ENCODE measurements at places on chromosomes 3 and 15.
A peak's percentile ranks its signal among the peaks of the same experiment; 100 is the strongest.

DNA sequence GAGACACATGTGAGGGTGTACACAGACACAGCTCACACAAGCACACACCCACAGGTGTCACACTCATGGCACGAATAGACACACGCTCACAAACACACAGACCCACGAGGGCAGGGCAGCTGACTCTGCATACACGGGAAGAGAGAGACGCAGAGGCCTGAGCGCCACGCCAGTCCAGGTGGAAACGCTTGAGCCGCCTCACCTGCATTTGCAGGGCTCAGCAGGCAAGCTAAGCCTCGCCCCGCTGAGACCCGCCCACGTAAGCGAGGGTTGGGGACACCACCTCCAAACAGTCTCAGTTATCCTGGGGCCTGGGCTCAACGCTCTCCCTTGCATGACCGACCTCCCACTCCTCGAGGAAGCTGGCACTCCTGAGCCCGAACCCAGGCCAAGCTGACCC, 73.2 kb downstream of the TLE3 start:
- no peak for DNase-seq

GRCh38 chr3:171163101-171164066, 136.9 kb upstream of the SLC2A2 start:
- no peak for DNase-seq

GRCh38 chr3:134796281-134797056, 1.4 kb downstream of the EPHB1 start:
- no peak for DNase-seq

DNA sequence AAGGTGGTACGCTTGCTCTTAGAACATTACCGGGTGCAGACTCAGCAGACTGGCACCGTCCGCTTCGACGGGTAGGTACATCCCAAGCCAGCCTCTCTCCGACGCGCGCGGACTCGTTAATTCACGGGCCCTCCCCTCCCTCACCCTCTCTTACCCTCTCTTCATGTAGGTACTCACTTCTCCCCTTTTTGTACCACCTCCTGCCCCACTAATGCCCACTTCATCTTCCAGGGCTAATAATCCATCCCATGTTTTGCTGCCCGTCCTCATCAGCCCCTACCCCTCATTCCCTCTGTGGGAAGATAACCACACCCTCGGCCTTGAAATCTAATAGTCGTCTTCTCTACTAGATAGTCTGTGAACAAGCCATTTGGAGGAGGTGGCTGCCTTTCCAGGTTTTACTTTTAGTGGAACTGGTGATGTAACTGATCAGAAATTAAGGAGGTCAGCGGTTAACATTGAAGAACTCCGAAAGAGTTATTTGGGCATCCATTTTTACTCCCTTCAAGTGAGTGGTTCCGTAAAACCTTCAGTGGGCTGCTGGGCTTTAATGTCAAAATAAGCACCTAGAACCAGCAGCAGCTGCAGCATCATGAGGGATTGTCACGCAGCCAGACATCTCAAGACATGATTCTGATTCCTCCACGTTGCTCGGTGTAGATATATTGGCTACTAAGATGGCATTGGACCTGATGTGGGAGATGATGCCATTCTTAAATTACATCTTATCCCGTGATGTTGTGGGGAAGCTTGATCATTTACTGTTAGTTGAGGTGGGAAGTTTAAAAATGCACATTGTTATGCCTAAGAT, 1.3 kb downstream of the FEM1B start:
- no peak for DNase-seq

DNA sequence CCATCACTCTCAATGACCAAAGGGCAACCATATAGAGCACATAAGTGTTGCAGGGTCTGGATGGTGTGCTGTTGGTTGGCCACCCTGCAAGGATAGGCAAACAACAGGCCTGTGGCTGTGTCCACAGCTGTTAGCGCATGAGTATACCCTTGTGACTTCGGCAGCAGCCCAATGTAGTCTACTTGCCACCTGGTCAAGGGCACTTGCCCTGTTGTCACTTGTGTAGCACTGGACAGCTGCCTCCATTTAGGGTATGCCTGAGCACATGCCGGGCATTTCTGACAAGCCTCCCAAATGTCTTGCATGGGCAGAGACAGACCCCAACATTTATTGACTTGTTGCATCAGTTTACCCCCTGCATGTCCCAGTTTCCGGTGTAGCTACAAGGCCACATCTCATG, 12.8 kb downstream of the CCRL2 start:
- DNase-seq, result no peak

DNA sequence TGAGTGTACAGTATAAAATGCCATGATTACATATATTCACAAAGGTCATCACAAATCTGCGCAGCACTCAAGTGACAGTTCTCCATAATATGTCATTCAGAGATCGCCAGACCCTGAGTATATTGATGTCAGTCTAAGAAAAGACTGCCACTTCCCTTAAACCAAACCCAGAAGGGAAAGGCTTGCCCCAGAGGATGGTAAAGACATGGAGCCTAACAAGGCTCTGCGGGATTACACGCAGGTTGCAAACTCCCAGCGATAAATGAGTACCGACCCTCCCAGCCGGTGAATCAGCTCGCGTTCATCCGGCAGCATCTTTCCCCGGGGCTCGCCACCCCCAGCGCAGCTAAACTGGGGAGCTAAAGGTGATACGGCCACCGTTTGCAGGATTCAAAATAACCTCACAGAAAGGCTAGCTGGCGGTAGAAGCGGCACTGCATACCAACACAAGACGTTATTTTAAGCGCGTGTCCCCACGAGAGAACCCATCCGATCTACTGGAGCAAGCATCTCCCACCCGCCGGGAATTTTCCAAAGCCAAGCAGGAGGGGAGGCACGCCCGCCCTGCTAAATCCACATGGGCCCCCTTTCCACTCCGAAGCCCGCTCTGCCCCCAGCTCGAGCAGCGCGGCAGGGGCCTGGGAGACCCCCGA, 643 bp downstream of the MYO5A start:
- peak; percentile 47 for DNase-seq

DNA sequence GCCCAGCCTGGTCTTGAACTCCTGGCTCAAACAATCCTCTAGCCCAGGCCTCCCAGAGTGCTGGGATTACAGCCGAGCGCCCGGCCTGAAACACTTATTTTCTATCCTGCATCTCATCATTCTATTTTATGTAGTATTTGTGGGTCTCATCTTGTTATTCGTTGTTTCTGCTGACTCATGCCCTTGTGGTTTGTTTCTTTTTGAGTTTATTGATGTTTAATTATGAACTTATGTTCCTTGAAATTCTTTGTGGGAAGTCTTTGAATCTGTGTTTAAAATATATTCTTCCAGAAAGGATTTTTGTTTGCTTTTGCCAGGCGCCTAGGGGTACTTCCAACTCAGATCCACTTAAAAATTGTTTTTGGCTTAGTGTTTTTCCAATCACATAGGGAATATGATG, 78.3 kb upstream of the C15orf39 start:
- DNase-seq, result no peak

DNA sequence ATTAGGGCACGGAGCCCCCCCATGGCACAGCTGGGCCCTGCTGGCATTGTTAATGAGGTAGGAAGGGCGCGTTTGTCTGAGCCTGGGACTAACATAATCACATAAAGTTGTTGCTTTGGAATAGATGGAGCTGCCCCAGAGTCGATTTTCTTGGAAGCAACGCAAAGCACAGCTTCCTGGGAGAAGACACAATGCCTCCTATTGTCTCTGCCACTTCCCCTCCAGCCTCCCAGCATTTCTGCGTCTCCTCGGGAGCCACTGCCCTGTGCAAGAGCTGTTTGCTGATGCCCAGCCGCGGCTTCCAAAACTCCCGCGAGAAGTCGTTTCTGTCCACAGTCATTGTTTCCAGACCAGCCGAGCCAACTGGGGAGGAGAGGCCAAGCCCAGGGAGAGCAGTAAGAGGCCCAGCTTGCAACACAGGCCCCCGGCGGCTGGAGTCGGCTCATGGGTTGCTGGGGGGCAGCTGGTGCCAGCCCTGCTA, 18.1 kb upstream of the ALDH1A3 start:
- DNase-seq, result no peak
